ENCODE measurements at places on chromosomes 1 and 21. TPM values are rescaled to one million over a fixed set of nuclear protein-coding genes. Genes with fewer than 3 reads are reported as not detected.

- peaks cover 38% of the 10 kb centered on the region for H3K36me3 ChIP-seq
- no peaks in the 10 kb centered on the region for H3K27me3 ChIP-seq
- H3K27ac ChIP-seq, result peak overlapping the region; percentile 88
- DNase-seq, result peak; percentile 16
These were observed 494 bp downstream of the SF3B4 start for GRCh38 chr1:149927056-149927562.

The NUAK2 gene
- polyA plus RNA-seq, result 17.6 TPM

GRCh38 chr1:47396671-47397196 is 19.4 kb upstream of the FOXE3 start:
- H3K27me3 ChIP-seq, result peaks cover 19% of the 10 kb centered on the region
- H3K27ac ChIP-seq, result no peak overlapping the region
- H3K4me3 ChIP-seq, result no peak overlapping the region
- no peak for DNase-seq

The LCE3D gene
- not detected for polyA plus RNA-seq

- H3K27me3 ChIP-seq, result no peaks in the 10 kb centered on the region
- H3K4me3 ChIP-seq, result no peak overlapping the region
- peaks cover 3% of the 10 kb centered on the region for H3K4me1 ChIP-seq
- no peak overlapping the region for H3K27ac ChIP-seq
- DNase-seq, result no peak
These were observed 91.1 kb downstream of the SMYD2 start for GRCh38 chr1:214372092-214372491.

The AADACL3 gene
- polyA plus RNA-seq, result not detected

DNA sequence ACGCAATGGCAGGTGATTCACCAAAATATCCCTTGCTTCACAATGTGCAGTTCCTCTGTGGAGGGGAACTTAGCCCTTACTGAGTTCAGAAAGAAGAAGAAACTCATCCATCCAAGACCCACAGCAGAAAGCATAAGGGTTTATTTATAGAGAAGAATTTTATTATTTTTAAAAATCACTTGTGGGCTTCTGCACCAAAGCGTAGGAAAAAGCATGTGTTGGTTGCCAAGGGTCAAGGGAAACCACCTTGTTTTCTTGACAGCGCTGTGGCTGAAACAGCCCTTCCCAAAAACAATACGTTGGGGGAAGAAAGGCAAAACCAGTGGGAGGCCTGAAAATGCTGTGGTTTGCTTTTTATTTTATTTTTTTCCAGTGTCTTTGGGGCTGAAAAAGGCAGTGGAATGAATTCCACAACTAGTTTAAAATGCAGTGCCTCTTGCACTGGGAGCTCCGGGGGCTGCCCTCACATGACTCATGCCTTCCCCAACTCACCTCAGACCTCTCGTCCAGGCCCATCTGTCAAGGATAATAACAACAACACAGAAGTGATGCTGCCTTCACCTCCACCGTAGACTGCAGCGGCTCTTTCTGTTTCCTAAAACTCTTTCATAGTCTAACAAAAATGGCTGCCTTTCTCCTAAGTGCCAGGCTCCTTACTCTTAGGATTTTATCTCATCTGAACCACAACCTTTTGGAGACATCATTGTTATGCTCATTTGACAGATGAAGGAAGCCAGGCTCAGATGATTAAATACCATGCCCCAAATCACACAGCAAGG is 224.2 kb upstream of the JUN start:
- H3K27me3 ChIP-seq, result no peaks in the 10 kb centered on the region
- H3K4me3 ChIP-seq, result no peak overlapping the region
- no peak overlapping the region for H3K27ac ChIP-seq
- no peaks in the 10 kb centered on the region for H3K36me3 ChIP-seq

The BSDC1 gene
- polyA plus RNA-seq, result 50.4 TPM

GRCh38 chr1:155166051-155166470 is 7.0 kb downstream of the KRTCAP2 start:
- H3K27ac ChIP-seq, result no peak overlapping the region
- peaks cover 2% of the 10 kb centered on the region for H3K4me1 ChIP-seq
- DNase-seq, result no peak
- peaks cover 6% of the 10 kb centered on the region for H3K27me3 ChIP-seq

DNA sequence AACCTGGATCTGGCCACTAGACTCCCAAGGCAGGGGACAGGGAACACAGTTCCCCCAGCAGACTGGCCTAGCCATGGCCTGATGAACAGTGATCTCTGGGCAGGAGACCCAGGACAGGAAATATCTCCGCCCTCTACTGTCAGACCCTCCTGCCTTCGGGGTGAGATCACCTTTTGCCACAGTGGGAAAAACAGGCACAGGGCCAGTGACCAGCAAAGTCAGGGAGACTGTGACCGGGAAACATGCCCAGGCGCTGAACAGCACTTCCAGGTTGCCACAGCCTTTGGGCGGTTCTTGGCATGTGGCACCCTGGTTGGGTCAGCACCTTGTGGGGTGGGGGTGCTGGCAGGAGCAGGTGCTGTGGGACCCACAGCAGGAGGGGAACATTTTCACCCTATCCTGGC is 8.9 kb upstream of the ZNF669 start:
- H3K27me3 ChIP-seq, result no peaks in the 10 kb centered on the region
- H3K36me3 ChIP-seq, result no peaks in the 10 kb centered on the region
- no peak overlapping the region for H3K27ac ChIP-seq
- no peaks in the 10 kb centered on the region for H3K4me1 ChIP-seq

DNA sequence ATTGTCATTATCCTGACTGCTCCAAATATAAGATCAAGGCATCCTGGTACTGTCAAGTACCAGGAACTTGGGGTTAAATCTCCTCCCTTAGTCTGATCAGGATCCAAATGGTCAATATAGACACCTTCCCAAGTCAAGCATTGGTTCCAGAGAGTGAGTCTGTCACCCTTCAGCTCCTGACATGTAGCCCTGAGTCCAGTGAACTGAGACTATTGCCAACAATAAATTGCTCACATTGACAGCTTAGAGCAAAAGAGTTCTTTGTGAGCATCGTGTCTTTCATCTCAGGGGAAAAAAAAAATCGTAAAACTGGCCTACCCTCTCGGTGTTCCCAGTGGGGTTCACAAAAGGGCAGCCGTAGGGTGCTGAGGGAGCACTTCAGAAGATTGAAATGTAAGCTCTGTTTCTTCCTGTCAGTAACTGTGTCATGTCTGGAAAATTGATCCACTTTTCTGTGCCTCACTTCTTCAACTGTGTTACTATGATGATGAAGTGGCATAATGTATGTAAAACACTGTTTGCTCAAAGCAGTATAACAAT is 228.5 kb downstream of the KCNH1 start:
- H3K4me3 ChIP-seq, result no peak overlapping the region
- H3K4me1 ChIP-seq, result no peaks in the 10 kb centered on the region
- no peaks in the 10 kb centered on the region for H3K36me3 ChIP-seq
- no peaks in the 10 kb centered on the region for H3K27me3 ChIP-seq
